ENCODE measurements at places on chromosomes 16 and 17.

DNA sequence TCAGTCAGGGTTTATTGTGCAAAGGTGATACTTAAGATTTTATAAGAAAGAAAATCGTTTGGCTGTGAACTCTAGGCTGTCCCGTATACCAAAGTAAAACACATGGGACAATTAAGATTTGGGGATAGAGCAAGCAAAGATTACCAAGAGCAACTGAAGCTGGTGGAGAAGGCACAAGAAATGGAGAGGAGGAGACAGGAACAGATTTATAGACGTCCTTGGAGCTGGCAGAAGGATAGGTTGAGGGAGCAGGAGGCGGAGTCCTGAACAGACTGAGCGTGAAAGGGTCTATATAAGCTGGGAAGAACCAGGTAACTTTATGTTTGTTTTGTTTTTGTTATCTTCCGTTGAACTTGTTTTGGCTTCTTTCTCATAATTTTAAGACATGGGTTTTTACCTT is 3.8 kb downstream of the TNRC6C start:
- DNase-seq = no peak

GRCh38 chr17:4739122-4740024 is at the start of the genes CXCL16 and ZMYND15:
Gene CXCL16, minus strand, starts transcription at chr17:4739928. Its CDS starts 589 bp downstream, at chr17:4739339.
Gene ZMYND15, plus strand, starts transcription at chr17:4739833. Its CDS starts 716 bp downstream, at chr17:4740549.
- no peak for DNase-seq

GRCh38 chr17:16329519-16330271 is 23.6 kb downstream of the CENPV start:
- DNase-seq = no peak

GRCh38 chr16:51445250-51445649 is 294.2 kb upstream of the SALL1 start:
- DNase-seq = no peak

DNA sequence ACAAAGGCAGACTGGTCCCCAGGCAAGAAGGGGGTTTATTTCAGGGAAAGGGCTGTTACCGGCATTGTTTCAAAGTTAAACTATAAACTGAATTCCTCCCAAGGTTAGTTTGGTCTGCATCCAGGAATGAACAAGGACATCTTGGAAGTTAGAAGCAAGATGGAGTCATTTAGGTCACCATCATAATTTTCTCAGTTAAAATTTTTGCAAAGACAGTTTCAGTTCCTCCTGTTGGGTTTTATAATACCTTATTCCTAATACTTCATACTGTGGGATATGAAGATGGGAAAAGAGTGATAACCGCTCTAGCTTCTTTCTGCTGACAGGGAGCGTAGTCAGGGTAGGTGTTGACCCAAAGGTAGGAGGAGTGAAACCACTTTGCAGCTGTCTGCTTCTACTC is 24.8 kb downstream of the PMM2 start:
- DNase-seq = no peak

- DNase-seq = no peak
Measured at GRCh38 chr16:82993926-82994325, 367.2 kb downstream of the CDH13 start.

DNA sequence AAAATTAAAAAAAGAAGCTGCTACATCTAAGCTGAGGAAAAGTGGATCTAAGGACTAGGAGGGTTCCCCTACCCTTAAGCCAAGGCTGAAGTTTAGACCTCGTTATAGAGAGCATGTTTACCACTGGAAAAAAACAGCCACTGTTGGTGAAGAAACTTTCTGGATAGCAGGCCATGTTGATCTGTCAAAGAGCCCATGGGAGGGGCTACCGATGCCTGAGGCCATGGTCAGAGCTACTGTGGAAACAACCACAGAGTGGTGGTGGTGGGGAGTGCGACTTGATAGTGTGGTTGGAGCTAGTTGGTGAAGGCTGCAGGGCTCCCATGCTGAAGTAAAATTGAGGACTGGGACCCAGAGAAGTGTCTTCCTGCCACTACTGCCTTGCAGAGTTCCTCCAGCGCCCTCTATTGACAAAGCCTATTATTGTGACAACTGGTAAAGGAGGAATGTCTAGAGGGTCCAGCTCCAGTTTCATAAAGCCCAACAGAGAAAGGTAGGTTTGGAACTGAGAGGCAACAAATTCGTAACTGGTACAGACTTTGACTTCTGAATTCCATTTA is 12.7 kb upstream of the FAM20A start:
- no peak for DNase-seq

DNA sequence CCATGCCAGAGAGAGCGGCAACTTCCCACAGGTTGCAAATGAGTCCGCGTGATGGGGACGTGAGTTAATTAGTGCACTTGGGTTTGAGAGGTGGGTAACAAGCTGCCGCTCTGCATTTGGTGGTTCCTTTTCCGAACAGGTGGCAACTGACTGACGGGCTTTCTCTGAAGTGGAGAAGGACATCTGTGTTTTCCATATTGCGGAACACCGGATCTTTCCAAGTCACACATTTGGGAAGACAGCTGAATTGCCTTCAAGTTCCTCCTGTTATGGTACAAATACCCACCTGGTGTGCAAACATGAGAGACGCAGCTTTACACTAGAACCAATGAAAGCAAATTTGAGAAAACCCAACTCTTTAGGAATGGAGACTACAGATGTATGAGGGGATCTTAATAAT is 451.3 kb upstream of the ZFHX3 start:
- no peak for DNase-seq

GRCh38 chr17:9361188-9361955 is 214.2 kb downstream of the STX8 start:
- DNase-seq = no peak

- no peak for DNase-seq
Measured at GRCh38 chr17:17076066-17076465, 33.8 kb downstream of the MPRIP start.

All from thoracic aorta (tissue), 2 donors.